NCI-H82 (cell line): ENCODE measurements at places on chromosomes 1 and 21.

- peak; percentile 83 for DNase-seq
These were observed 13.2 kb upstream of the CELA3B start for GRCh38 chr1:21963477-21964217.

GRCh38 chr1:46747683-46748288 is 28.9 kb upstream of the EFCAB14 start:
- peak; percentile 95 for DNase-seq

DNA sequence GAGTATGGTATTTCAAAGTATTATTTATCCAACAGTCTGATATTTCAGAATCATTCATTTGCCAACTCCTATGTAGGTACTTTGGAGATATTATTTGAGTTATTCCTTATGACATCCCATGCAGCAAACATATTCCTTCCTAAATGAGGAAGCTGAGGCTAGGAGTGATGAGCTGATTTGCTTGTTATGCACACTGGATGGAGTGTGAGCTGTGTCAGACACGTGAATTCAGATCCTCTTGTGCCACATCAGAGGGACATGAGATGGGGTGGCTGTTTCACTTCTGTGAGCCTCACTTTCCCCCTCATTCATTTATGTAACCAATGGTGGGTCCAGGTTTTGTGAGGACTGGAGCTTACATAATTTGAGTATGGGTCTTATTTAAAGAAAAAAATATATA is 215.9 kb downstream of the DISC1 start:
- no peak for DNase-seq

DNA sequence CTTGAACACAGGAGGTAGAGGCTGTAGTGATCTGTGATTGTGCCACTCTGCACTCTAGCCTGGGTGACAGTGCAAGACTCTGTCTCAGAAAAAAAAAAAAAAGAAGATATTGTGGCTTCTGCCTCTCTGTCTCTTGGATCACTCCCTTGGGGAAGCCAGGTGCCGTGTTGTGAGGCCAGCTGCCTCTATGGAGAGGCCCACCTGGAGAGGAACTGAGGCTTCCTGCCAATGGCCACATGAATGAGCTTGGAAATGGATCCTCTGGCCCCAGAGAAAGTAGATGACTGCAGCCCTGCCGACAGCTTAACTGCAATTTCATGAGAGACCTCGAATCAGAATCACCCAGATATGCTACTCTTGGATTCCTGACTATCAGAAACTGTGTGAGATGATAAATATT is 19.7 kb upstream of the AK2 start:
- DNase-seq, result no peak

- DNase-seq, result no peak
These were observed 16.6 kb downstream of the SYDE2 start for GRCh38 chr1:85184245-85184644.

- peak; percentile 95 for DNase-seq
These were observed 538 bp downstream of the ZNF672 start for GRCh38 chr1:248838357-248839167.

- DNase-seq, result no peak
These were observed 850.2 kb upstream of the ADAMTS5 start for GRCh38 chr21:27817074-27817473.

- peak; percentile 94 for DNase-seq
These were observed 83.1 kb upstream of the HAO2 start for GRCh38 chr1:119285482-119285881.

- DNase-seq, result peak; percentile 88
These were observed 59.2 kb downstream of the ABCA4 start for GRCh38 chr1:94061513-94062443.

DNA sequence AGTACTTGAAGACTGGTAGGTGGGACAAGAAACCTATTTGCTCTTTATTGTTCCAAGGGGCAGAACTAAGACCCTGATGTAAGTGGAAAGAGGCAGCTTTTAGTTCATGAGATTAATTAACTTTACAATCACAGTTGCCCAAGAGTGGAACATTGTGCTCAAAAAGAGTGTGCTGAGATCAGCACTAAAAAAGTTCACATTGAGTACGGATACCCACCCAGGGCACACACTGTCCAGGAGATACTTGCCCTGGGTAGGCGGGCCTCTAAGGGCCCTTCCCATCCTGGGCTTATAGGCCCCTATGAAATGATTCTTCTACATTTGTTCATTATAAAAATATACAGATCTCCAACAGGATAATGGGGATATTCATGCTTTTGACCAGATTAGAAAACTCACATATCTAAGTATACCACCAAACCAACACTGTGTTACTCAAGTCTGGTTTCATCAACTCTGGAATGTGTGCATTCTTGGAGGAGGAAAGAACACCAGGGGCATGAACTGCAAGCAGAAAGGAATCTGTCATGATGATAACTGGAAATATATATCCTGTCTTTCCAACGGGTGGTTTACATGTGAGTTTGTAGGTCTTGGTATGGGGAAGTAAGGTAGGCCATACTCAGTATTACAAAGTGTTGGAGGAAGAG is 626.2 kb downstream of the SMYD3 start:
- no peak for DNase-seq

DNA sequence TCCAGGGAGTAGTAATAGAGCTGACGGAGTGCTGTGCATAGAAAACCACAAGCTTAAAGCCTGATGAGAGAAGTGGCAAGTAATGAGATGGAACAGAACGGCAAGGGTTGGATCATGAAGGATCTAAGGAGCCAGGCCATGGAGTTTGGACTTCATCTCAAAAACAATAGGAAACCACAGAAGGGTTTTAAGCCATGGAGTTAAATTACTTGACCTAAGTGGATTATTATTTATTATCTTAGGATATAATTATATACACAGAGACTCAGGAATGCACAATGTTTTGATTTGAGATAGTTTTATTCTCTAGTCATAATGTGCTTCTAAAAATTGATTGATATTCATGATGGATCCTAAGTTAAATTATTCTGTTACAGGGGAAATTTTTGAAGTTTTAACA is 242.4 kb downstream of the PLPP3 start:
- peak; percentile 9 for DNase-seq

DNA sequence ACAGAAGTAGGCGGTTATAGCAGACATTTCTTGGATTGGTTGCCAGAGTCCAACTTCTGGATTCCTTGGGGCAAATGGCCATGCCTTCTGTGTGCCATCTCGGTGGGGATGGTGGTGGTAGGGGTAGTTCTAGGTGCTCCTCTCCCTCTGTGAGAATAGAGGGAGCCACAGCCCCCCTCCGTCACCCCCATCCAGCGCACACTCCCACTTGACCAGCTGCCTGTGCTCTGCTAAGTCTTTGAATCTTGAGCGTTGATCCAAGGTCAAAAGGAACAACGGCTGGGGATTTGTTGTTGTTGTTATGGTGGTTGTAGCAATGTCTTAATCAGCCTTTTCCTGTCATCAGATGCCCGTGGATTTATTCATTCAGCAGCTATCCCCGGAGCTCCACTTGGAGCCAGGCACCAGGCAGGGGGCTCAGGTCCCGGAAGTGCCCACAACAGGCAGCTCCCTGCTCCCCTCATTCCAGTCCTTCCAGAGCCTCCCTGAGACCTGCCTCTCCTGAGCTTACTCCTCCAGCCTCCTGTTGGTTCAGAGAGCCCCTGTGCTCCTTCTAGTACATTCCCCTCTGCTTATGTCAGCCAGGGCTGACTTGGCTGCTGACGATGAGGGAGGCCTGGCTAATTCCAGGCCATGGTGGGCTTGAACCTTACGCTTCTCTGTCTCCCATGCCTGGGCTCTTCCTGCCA is 146.6 kb upstream of the WNT4 start:
- DNase-seq, result peak; percentile 70

DNA sequence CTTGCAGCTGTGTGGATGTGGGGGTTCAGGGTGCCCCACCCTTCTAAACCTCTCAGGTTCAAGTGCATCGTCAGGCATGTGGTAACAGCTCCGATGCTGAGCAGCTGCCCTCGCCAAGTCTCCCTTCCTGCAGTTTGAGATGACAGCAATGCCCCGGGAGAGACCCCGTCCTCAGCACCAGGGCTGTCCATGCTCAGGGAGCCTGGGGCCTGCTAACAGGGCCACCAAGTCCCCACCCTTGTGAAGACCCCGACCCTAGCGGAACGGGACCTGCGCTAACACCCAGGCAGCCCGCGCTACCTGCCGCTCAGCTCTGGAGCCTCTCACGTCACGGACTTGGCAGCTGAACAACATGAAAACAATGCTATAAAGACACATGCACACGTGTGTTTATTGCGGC is 159.2 kb upstream of the C1orf174 start:
- no peak for DNase-seq

DNA sequence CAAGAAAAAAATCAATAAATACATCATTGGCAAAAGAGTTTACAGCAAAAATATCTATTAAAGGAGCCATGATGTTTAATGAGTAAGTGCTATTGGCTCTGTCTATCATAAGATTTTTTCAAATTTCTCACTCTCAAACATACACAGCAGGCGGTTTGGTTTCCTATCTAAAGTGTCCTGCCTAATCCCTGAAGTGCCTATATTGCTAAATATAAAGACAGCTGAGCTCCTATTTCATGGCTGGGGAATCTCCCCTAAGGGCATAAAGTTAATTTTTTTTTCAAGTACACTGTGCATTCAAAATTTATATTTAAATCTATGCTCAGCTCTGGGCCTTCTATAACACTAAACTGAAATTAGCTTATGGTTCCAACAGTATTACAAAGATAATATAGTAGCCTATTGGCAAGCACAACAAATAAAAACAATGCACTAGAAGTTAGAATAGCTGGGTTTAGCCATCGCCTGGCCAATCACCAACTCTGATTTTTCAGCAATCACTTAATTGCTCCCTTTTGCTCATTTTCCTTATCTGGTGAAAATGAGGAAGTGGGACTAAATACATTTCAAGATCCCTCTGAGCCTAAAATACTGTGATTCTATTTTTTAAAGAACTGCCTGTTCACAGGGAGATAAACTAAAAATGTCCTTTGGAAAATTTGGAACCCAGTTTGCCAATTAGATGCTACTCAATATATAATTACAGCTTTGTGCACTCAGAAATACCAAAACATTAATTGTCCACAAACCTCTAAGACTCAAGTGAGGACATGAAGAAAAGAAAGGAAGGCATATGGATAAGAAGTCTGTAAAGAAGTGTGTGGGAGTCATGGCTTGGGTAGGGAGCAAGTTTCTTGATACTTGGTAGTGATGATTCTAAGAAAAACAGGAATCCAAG is 62.5 kb downstream of the WDR64 start:
- no peak for DNase-seq

GRCh38 chr1:17212009-17212408 is 7.1 kb downstream of the PADI1 start:
- DNase-seq, result no peak

GRCh38 chr1:2801046-2801445 is 447 bp downstream of the TTC34 start:
- no peak for DNase-seq

DNA sequence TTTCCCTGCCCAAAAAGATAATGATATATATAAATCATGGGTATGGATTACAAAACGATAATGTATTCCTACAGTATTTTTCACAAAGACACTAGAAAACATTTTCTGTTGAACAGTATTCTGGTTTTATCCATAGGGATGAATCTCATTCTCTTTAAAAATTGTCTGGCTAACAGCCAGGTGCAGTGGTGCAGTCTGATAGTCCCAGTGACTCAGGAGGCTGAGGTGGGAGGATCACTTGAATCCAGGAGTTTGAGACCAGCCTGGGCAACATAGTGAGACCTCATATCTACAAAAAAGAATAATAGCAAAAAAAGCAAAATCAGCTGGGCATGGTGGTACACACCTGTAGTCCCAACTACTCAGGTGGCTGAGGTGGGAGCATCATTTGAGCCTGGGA is 23.3 kb downstream of the PIP5K1A start:
- DNase-seq, result no peak

DNA sequence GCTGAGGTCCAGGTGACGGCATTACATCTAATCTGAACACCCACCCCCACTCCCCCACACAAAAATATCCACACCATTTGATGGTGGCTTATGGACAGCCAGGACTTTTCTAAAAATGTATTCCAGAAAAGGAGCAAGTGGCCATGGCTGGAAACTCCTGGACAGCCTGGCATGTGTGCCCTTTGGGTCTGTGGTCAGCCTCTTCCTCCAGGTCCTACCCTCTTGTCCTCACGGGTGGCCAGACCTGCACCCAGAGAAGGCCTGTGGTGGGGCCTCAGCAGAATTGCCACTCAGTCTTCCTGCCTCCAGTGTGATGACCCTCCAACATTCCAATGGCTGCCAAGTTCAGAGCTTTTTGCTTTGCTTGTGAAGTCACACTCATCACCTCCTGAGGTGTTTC is 600.6 kb downstream of the AJAP1 start:
- DNase-seq, result no peak
